ENCODE measurements at places on chromosomes 2 and 18.

- no peak for DNase-seq
Observed at GRCh38 chr2:238667639-238668038, 180.2 kb upstream of the TWIST2 start.

GRCh38 chr2:145771525-145771924 is 1251.6 kb upstream of the ZEB2 start:
- DNase-seq: no peak

- DNase-seq: no peak
Observed at GRCh38 chr2:166513952-166514351, 19.9 kb upstream of the SCN7A start.

- DNase-seq: no peak
Observed at GRCh38 chr2:211598238-211598637, 940.4 kb downstream of the ERBB4 start.

DNA sequence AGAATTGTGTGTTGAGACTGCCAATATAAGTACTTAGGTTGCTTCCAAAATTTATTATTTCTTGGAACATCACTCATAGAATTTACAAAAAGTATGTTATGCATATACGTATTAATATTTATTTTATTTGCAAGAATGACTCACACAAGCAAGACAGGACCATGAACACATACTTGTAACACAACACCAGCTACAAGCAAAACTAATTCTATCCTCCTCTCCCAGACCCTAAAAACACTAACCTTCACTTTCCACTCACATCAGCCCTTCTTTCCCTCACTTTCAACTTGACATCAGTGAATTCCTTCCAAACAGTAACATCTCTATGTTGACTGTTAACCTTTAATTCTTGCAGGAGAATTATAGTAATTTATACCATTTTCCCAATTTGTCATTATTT is 24.3 kb downstream of the OSBPL1A start:
- DNase-seq: no peak

DNA sequence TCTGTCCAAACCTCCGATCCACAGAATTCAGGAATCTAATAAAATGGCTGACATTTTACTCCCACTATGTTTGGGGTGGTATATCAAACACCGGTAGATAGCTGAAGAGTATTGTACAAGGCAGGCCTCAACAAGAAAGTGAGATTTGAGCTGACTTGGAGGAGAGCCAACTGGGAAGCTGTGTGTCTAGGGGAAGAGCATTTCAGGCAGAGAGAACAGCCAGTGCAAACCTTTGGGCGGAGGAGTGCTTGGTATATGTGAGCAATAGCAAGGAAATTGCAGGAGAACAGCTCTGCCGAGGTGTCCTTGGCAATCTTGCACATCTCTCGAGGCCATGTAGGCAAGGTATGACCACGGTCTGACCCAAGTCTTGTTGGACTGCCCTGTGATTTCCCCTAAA is 1.8 kb upstream of the MERTK start:
- no peak for DNase-seq

DNA sequence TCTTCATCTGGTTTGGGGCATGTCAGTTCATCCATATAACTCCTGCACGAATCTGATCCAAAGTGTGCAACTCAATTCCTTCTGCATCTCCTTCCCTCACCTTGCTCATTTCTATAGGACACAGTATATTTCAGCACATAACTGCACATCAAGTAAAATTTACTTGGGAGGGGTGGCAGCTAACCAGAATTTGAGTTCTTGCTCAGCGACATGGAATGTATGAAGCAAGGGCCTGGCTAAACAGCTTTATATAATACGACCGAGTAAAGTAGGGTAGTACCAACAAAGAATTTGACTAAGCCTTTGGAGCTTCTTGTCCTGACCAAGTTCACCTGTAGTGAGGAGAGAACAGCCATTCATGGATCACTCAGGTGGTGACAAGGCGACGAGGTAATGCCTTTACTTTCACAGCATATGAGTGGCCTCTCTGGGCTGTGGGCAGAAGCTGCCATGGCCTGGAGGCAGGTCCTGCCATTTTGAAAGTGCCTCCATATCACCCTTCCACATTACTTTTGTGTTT is 570.2 kb upstream of the TNP1 start:
- DNase-seq: no peak

DNA sequence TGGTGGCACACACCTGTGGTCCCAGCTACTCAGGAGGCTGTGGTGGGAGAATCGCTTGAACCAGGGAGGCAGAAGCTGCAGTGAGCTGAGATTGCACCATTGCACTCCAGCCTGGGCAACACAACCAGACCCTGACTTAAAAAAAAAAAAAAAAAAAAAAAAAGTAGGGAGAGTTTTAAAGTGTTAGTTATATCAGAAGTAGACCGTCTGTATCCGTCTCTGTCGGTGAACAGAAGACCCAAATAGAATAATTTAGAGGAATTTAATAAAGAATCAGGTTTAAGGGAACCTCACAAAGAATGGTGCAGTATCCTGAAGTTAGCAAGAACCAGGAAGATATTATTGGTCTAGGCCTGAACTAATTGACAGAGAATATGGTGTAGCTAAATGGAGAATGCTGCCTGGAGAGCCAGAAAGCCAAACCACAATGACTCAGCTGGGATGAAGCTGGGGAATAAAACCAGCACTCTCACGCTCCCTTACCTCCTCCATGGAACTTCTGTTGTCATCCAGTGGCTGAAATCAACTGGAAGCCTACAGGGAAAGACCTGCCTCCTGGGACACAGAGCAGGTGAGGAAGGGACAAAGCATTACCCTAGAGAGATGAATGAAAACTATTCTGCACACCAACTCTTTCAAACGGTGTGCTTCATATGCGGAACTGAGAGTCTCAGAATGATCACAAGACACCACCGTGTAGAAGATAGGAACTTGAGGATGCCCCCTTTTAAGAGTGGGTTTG is 39.1 kb upstream of the PLEKHM3 start:
- no peak for DNase-seq

DNA sequence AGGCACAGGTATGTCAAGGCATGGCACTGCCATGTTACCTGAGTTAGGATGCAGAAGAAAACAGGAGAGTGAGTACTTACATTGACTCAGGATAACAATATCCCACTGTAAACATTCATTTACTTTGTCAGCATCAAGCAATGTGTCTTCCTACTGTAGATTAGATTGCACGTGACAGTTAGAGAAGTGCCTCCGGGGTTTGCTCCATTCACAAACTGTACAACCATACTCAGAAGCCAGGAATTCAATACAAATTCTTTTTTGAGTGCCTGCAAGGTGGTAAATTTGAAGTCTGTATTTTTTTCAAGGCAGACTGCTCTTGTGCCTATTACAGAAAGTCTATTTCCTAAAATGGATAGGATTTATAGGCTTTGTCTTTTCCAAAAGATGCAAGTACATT is 34.1 kb downstream of the CDCA7 start:
- no peak for DNase-seq

Measured in substantia nigra (tissue), 51 donors.